ENCODE measurements at places on chromosomes 6 and 20. TPM values are rescaled to one million over a fixed set of nuclear protein-coding genes. Genes with fewer than 3 reads are reported as not detected.

DNA sequence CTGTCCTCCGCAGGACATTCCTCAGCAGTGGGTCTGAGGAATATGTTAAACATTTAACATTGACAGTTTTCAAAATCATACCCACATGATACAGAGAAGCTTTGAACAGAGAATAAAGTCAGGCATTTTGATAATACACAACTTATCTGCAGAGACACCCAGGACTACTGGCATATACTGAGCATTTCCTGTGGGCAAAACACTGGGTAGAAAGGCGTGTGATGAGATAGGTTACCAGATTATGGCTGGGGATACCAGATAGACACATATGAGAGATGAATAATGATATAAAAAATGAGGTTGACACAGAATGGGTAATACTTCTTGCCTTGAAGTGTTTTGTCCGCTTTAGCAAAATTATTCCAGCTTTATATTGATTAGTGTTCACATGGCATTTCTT, 31.4 kb upstream of the TRIM26 start:
- no peak for DNase-seq

- no peak for DNase-seq
Measured at GRCh38 chr6:144469144-144469575, 184.0 kb downstream of the UTRN start.

- DNase-seq, result no peak
Measured at GRCh38 chr6:126805861-126806260, 312.6 kb upstream of the RSPO3 start.

DNA sequence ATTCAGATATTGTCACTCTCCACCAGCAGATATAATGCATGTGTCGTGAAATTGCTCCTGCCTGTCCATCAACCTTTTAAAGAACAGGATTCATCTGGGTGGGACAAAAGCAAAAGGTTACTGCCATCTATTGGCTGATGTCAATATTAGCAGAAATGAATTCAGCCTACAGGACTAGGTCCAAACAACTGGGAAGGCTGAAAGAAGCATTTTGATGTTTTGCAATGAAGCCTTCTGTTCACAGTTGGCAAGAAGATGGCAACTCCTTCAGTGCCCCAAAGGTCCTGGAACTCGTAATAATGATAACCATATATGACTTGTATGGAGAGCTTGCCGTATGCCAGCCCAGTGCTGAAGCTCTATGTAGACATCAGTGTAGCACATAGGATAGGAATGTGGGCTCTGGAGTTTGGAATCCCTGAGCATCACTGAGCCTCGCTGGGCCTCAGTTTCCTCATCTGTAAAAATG, 7.5 kb downstream of the BCAS1 start:
- DNase-seq, result no peak

GRCh38 chr6:53723331-53723730, 57.8 kb upstream of the KLHL31 start:
- DNase-seq, result no peak

- DNase-seq, result no peak
Measured at GRCh38 chr6:3798055-3798919, 46.8 kb upstream of the PXDC1 start.

Gene DEF6
- total RNA-seq, result 1.8 TPM

Gene TEAD3
- 50.0 TPM for total RNA-seq
